ENCODE measurements at places on chromosomes 2 and 18. TPM values are rescaled to one million over a fixed set of nuclear protein-coding genes. Genes with fewer than 3 reads are reported as not detected.
A peak's percentile ranks its signal among the peaks of the same experiment; 100 is the strongest.

POTEC gene
- total RNA-seq = not detected

DNA sequence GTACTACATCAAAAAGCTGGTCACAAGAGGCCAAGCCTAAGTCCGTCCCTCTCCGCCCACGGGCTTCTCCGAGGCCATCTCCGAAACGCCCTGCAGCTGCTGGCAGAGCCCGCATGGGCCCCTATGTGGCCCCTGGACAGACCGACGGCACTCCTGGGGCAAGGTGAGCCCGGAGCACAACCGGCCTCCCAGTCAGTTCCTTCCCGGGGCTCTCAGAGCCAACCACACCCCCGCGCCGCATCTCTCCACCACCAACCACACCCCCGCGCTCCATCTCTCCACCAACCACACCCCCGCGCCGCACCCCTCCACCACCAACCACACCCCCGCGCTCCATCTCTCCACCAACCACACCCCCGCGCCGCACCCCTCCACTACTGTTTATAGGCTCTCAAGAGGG, 93.5 kb downstream of the ZNF516 start:
- H3K4me3 ChIP-seq = no peak overlapping the region
- no peak overlapping the region for H3K27ac ChIP-seq
- H3K27me3 ChIP-seq = no peaks in the 10 kb centered on the region

DNA sequence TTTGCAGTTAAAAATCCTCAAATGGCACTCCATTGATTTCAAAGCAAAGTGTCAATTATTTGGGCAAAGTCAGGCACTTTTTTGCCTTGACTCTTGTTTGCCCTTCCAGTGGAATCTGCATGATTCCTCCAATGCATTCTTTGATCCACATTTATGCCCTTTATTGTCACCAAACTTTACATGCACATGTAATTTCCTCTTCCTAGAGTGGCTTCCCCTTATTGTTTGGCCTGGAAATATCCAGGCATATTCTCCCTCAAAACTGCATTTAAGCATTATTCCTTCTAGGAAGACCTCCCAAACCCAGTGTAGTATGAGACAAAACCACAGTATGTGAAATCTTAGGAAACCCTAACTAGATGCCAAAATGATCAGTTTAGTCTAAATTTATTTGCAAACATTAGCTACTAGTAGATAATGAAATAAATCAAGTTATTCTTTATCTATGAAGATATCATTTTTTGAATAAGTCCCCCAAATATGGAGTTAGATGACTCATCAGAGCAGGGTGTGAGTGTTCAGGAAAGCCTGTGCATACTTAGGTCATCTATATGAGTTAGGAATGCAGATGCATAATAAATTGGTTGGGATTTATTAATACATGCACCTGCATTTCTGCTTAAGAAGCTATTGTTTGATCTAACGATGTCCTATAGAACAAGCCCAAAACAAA, 433.3 kb upstream of the TCF4 start:
- DNase-seq = no peak
- H3K27me3 ChIP-seq = no peaks in the 10 kb centered on the region
- no peak overlapping the region for H3K4me3 ChIP-seq
- no peak overlapping the region for H3K27ac ChIP-seq
- H3K4me1 ChIP-seq = no peaks in the 10 kb centered on the region

DPY30 gene
- total RNA-seq = 87.2 TPM

DNA sequence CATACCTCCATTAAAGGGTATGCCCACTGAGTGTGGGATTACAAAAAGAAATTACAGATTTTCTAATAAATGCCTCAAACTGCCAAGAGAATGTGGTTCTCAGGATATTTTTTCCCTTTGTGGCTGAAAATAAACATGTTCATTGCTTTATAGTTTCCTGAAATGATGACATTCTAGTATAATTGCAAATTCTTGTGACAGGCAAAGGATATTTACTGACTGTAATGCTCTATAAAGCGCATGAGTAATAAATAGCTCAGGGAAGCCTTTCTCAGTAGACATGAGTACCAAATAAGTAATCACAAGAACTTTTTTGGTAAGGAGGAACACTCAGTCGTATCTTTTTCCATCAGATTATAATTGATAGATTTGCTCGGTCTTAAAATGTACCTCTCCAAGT, 72.3 kb downstream of the FTCDNL1 start:
- DNase-seq = no peak
- no peaks in the 10 kb centered on the region for H3K27me3 ChIP-seq
- H3K4me1 ChIP-seq = no peaks in the 10 kb centered on the region

DNA sequence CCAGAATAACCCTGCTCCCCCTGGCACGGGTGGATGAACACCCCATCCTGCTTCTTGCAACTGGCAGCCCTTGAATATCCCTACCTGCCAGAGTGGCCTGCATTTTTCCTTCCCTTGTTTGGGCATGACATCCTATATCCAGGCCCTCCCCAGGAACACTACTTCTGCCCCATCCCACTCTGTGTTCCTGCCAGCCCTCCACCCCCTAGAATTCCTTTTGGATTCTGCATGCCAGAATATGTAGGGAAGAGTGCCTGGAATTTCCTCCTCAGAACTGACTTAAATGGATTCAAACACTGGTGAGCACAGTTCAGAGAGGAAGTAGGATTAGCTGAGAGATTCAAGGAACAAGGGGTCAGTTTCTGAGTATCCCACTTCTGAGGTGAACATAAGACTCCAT, 123.5 kb upstream of the PELI1 start:
- H3K27ac ChIP-seq = no peak overlapping the region
- peaks cover 18% of the 10 kb centered on the region for H3K4me1 ChIP-seq
- no peaks in the 10 kb centered on the region for H3K27me3 ChIP-seq
- no peak overlapping the region for H3K4me3 ChIP-seq
- no peak for DNase-seq

DNA sequence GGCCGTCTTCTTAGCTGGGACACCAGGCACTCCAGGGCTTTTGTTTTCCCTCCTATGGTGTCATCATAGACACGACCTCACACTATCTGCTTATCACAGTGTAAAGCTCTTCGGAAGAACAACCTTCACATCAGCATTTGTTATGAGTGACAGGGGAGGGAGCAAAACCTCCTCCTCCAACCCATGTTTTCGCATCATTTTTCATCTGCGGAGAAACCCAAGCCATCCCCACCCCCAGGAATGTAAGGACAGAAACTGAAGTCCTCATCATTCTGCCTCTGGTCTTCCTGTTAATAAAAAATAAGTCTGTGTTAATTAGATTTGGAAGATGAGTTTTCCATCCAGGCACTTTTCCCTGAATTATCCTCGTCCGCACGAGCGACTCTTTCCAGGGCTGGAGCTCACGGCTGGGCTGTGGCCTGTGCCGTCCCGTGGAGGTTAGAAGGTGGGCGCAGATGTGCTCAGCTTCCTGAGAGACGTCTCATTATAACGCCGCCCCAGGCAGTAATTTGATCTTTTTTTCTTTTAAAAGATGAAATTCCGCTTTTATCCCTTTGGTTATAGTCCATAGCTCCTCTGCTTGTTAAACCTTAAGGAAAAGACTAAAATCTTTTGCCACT, 101.6 kb upstream of the TMEM18 start:
- H3K27ac ChIP-seq = no peak overlapping the region
- no peak overlapping the region for H3K4me3 ChIP-seq
- no peaks in the 10 kb centered on the region for H3K27me3 ChIP-seq
- H3K36me3 ChIP-seq = no peaks in the 10 kb centered on the region

POU3F3 gene
- not detected for total RNA-seq

- H3K4me3 ChIP-seq = no peak overlapping the region
- H3K27me3 ChIP-seq = no peaks in the 10 kb centered on the region
- no peak for DNase-seq
- no peaks in the 10 kb centered on the region for H3K36me3 ChIP-seq
- no peak overlapping the region for H3K27ac ChIP-seq
Measured at GRCh38 chr2:11507517-11507916, 26.3 kb upstream of the GREB1 start.

DNA sequence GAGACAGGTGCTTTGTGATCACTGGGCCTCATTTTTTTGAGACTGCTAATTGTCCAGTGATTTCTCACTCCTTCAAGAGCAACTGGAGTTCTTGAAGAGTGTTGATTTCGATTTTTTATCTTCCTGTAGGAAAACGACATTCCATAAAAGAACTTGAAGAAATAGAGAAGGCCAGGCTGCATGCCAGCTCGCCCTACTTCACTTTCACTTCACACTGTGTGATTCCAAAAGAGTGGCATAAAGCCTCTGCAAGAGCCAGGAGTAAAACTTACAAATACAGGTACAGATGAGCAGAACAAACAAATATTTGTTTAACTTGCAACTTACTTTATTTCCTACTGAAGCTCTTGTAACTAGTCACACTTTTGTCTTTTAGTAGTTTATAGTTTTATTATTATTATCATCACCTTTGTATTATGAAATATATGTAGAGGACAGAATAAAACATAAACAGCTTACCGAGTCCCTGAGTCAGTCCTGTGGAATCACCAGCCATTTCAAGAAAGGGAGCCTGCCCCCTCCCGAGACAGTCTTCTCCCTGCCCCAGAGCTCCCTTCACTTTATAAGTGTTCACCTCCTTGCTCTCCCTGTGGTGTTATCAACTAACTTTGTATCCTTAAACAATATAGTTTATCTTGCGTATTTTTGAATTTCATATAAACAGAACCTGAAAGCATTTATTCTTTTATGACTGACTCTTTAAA, 8.7 kb downstream of the FAM228A start:
- H3K27me3 ChIP-seq = no peaks in the 10 kb centered on the region
- H3K4me3 ChIP-seq = no peak overlapping the region
- peak overlapping the region; percentile 58 for H3K27ac ChIP-seq
- no peaks in the 10 kb centered on the region for H3K36me3 ChIP-seq
- peaks cover 19% of the 10 kb centered on the region for H3K4me1 ChIP-seq

GRCh38 chr2:222450021-222450420, 25.7 kb downstream of the SGPP2 start:
- H3K27ac ChIP-seq = no peak overlapping the region
- no peak for DNase-seq
- peaks cover 24% of the 10 kb centered on the region for H3K4me1 ChIP-seq
- no peaks in the 10 kb centered on the region for H3K27me3 ChIP-seq
- H3K36me3 ChIP-seq = no peaks in the 10 kb centered on the region

GRCh38 chr2:104873689-104874054, 19.8 kb downstream of the POU3F3 start:
- H3K4me1 ChIP-seq = peaks cover 16% of the 10 kb centered on the region
- H3K27me3 ChIP-seq = peaks cover 23% of the 10 kb centered on the region
- no peaks in the 10 kb centered on the region for H3K36me3 ChIP-seq
- H3K27ac ChIP-seq = no peak overlapping the region
- H3K4me3 ChIP-seq = no peak overlapping the region
- no peak for DNase-seq

DNA sequence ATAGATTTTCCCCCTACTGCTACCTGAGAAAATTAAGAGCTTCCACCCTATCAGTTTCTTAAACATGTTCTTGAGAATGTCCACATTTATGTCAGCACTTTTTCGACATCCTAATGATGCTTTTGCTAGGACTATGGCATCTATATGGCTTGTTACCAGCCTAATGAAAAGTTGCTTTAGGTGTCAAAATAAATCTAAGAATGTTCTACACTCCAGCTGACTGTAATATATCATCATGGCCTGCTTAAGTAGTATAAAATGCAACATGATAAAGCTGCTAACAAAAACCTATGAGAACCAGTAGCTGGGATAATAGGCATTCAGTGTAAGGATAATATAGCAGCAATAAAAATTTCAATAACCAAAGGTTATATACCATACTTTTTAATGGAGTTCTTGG, 1983.5 kb upstream of the CELF4 start:
- no peaks in the 10 kb centered on the region for H3K27me3 ChIP-seq
- no peak for DNase-seq
- no peak overlapping the region for H3K27ac ChIP-seq
- H3K4me3 ChIP-seq = no peak overlapping the region
- no peaks in the 10 kb centered on the region for H3K4me1 ChIP-seq

DNA sequence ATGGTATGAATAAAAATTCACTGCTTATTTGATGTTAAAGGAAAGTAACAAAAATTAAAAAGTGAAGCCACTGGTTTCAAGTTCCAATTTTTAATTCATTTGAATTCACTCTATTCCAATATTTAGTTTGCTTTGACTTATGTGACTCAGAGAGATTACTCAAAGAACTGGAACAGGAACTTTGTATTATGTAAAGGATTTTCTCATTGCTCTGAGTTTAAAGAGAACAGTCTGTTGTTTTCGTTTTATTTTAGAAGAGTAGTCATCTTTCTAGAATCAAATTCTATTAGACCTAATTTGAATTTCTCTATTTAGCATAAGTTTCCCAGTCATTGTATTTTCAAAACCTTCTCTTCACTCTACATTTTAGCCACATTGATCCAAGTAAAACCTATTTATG, 300.1 kb upstream of the SLC8A1 start:
- H3K4me1 ChIP-seq = no peaks in the 10 kb centered on the region
- no peak overlapping the region for H3K27ac ChIP-seq
- no peak for DNase-seq
- H3K4me3 ChIP-seq = no peak overlapping the region
- H3K36me3 ChIP-seq = no peaks in the 10 kb centered on the region
- no peaks in the 10 kb centered on the region for H3K27me3 ChIP-seq

Data from thyroid gland (tissue), 4 donors.